ENCODE measurements at places on chromosomes 4 and X.

DNA sequence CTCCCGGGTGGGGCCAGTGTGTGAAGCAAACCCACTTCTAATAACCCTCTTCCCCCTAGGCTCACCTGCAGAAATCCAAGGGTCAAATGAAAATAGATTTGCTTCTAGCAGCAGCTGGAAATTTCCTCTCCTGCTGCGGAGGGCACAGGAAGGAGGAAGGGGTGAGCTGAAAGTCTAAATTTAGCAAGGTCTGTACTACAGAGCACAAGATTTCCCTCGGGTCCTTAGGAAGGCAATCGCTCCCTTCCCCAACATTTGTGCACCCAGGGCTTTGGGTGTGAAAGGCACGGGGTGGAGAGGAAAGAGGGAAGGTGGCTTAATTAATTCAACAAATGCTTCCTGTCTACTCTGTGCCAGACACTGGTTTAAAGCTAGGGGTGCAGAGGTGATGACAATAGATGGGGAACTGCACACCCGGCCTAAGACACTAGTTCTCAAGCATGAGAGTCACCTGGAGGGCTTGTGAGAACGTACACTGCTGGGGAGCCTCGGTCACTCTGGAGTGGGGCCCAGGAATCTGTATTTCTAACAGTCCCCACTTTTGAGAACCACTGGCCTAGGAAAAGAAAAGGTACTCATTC lies 204.4 kb downstream of the NSUN7 start:
- DNase-seq: no peak

DNA sequence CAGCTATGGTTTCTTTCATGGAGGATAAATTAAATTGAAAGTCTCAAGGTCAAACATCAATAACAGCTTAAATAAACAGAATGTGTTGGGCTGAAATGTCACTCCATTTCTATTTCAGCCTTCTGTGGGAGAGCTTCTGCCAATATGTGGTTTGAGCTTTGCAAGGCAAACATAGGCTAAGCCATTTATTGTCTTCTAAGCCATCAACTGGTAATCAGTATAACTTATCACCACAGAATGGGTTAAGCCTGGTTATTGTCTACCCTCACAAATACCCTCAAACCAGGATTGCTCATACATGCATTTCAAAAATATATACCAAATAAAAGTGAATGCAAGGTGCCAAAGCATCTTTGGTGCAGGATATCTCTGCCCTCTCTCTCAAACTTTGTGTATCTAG lies 52.7 kb downstream of the GABRB1 start:
- DNase-seq: no peak

DNA sequence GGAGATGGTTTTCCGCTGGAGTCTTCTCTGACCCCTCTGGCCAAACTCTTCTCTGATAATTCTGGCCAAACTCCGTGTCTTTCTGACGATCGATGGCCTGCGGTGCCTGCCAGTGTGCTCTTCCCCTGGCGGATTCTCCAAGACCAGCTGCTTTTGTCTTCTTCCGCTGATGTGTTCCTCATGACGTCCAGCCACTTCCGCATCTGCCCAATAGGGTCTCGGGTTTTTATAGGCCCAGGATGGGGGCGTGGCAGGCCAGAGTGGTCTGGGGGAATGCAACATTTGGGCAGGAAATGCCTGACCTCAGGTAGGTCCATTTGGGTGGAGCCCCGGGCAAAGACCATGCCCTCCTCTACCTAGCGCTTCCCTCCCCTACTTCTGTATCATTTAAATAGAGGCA lies 1542.1 kb downstream of the STIM2 start:
- no peak for DNase-seq

DNA sequence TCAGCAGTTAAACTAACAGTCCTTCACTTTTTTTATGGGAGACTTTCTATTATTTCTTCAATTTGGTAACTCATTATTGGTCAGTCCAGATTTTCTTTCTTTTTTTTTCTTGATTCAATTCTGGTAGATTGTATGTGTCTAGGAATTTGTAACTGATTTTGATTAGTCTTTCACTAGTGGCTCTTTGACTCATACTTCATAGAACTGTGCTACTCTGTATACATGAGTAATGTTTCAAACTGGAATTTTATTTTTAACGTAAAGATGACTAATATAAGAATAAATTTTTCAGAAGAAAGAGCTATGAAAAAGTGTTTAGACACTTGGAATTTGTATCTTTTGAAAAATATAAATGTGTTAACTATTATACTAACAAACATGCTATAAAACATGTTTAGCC lies 813.0 kb downstream of the TRAM1L1 start:
- DNase-seq: no peak

- no peak for DNase-seq
Observed at GRCh38 chr4:142781114-142781513, 65.0 kb downstream of the INPP4B start.

DNA sequence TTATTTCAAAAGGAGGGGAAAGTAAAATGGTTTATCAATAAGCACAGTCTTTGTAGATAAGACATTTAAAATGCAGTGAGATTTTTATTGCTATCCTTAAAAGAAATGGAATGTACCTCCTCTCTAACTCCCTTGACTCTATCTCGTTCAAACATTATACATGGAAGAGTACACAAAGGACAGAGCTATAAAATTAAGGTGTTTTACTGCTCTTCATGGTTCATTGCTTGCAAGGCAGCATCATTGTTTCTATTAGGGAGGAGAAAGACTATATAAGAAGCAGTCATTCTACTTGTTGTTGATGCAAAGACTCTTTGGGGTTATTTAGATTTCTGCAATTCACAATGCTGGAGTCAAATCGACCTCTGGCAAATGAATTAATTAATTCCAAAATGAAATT lies 380.2 kb upstream of the NDST3 start:
- DNase-seq: no peak

DNA sequence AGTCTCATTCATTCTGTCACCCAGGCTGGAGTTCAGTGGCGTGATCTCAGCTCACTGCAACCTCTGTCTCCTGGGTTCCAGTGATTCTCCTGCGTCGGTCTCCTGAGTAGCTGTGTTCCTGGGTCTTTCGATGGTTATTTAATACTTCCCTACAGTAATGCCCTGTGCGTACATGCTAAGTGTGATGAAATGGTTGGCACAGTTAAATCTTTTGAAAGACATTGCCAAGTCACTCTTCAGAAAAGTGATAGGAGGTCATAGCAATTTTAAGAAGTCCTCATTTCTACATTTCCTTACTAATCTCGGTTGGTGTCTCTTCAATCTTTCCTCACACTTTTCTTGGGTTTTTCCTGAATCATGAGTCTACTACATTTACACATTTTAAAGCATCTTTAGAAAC lies 14.4 kb downstream of the HTT-AS start:
- DNase-seq: no peak

DNA sequence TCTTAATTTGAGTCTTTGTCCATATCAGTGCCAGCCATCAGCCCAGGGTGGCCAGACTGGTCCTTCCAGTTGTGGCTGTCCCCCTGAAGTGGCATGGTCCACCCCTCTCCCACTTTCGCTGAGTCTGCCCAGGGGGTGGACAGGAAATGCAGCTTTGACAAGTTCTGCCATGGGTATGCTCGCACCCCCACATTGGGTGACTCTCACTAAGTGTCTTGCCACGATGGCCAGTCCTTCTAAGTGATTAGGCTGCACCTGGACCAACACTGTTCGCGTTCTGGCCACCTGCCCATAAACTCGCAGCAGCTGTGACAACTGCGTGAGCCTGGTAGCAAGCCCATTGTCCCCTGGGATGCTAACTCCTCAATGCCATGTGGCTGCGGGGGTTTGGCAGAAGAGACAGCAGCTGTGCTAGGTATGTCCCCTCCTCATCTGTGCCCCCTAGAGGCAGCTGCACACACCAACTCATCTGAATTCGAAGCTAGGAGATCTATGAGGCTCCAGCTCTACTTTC lies 10.0 kb upstream of the LNX1 start:
- no peak for DNase-seq

DNA sequence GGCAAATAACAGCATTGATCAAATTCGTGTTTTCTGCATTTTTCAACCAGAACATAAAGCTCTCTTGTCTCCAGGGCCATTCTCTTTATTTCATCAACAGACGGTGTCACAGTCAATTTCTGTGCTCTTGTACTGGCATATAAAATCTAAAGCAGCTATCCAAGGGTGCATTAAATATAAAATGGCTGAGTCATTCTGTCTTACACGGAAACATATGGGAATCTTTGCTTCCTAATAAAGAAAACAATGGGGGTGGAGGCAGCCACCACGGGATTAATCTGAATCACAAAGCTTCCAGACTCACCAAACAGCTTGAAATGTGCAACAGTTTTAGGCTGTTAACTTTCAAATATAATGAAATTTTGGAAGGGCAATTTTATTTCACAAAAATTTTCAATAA lies 132.6 kb downstream of the IL15 start:
- DNase-seq: no peak

GRCh38 chr4:113623274-113623894 lies 138.2 kb downstream of the CAMK2D start:
- DNase-seq: no peak

DNA sequence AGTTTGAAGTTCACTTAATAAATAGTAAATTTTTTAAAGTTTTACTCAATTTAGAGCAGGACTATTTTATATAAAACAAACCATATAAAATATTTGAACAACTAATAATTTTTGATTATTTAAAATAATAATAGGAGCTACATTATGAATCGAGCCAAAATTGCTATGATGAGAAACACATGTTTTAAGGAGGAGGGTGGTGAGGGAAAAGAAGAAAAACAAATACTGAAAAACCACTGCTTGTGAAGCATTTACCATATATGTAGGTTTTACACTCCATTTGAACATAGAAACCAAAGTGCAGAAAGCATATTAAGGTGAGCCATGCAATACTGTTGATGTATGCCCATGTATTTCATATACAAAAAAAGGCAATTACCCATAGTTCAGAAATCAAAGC lies 448.9 kb downstream of the FSTL5 start:
- no peak for DNase-seq

DNA sequence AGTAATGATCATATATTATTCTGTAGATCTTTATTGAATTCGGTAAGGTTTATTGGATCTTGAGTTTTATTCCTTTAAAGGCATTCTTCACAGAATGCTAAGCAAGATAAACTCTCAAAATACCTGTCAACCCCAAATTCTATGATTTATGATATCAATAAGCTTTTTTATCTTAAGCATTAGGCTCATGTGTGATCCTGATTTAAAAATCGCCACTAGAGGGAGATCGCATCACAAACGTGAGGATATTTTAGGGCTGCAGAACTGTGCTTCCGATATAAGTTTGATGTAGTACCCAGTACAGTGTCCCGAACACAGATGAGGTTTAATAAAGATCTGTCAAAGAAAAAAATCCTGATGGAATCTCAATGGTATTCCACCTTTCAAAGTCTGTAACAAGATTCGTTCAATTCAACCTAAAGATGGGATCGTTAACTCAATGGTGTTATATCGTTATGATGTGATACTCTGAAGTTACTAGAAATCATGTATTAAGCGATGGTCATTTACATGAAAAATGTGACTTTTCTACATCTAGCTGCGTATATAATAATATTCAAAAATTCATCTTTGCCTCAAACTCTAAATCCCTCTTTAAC lies 169.0 kb downstream of the CORIN start:
- no peak for DNase-seq

DNA sequence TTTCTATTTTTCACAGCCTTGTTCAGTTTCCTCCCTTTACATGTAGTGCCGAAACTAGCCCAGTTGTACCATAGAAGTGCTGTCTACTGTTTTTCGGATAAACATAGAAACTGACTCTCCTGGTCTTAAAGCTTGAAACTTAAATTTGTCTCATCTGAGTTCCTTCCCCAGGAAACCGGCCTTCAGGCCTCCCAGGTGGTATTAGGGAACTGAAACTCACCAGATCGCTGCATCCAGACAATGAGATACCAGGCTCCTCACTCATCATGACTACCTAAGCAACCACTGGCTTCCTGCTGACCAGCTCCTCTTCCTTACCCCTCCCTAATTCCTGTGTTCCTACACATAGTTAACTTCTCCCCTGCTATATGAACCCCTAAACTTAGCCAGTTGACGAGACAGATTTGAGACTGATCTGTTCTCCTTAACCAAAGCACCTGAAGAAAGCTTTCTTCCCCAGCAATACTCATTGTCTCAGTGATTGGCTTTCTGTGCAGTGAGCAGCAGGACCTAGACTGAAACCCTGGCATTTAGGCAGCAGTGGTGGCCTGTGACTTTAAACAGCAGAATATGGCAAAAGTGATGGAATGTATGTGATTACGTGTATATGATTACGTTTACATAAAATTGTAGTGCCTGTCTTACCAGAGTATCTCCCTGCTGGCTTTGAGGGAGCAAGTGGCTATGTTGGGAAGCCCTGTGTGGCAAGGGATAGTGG lies 959.1 kb upstream of the LCORL start:
- no peak for DNase-seq

GRCh38 chr4:9923195-9923812 lies 98.0 kb downstream of the SLC2A9 start:
- DNase-seq: no peak

DNA sequence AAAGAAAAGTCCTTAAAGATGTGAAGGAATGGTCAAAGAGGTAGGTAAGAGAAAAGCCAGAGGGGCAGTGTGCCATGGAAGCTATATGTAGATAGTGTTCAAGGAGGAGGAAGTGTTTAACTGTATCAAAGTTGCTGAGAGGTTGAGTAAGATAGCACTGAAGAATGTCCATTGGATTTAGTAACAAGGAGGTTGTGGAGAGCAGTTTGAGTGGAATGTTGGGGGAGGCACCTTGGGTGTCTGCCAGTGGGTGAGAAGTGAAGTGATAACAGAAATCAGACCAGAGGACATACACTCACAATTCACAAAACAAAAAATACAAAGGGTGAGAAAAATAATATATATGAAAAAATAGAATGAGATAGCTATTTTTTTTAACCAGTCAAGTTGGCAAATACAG lies 121.3 kb upstream of the AMOT start:
- no peak for DNase-seq

- DNase-seq: no peak
Observed at GRCh38 chr4:101584306-101584705, 206.2 kb upstream of the BANK1 start.

- DNase-seq: no peak
Observed at GRCh38 chr4:151323667-151324066, 1.7 kb downstream of the SH3D19 start.

DNA sequence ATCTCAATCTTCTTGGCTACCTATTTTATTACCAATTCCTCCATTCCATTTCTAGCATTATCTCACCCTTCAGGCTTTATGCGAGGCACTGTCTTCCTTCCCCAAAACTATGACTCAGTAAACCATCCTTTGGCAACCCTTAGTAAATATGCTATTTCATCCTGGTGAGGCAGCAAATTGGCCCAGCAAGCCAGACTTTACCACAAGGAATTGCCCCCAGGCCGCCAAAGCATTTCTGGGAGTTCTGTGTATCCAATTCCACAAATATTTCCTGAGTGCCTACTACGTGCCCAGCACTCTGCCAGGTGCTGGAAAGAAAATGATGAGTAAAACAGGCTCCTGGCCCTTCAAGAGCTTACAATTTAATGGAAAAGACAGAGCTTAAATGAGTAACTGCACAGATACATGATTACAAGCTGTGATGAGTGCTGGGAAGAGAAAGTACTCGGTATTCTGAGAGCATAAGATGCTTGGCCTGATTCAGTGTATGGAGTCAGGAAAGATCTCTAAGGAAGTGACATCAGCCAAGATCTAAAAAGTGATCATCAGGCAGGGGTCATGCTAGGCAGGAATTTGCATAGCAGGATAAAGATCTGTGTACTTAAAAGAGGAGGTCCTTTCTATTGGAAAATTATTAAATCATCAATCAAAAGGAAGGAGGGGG lies 193.8 kb downstream of the ADAMTS3 start:
- DNase-seq: no peak

- DNase-seq: no peak
Observed at GRCh38 chr4:153469031-153469430, 2.9 kb downstream of the TMEM131L start.

- no peak for DNase-seq
Observed at GRCh38 chr4:138047290-138047689, 194.9 kb downstream of the SLC7A11 start.

Data from lower lobe of right lung (tissue), 2 donors.